ENCODE measurements at places on chromosomes 12 and 14.

DNA sequence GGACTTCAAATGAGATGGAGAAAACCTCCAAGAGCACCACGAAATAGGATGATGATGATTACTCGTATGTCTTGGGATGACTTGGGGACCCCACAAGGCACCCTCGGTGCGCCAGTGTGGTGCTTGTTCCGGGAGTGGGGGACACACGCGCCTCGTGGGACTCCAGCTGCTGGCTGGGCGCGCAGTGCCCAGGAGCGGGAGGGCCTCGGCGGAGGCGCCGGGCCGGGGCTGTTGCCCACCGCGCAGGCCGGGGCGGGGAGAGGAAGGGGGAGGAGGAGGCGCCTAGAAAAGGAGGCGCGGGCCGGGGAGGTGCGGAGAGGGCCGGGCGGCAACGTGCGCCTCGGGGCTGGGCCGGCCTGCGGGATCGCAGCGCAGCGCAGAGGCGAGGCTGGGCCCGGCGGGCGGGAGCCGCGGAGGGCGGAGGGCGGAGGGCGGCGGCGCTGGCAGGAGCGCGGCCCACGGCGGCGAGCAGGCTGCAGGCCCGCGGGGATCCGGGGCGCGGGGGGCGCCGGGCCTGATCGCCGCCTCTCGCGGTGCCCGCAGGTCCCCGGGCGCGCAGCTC, at the start of gene RFLNA:
TSS of gene RFLNA (plus strand) at position 314 of the 562 bp plus-strand sequence. CDS start 337 bp downstream, outside the sequence.
- no peak for DNase-seq

GRCh38 chr12:2891240-2892053, 756 bp downstream of the TULP3 start:
- DNase-seq: no peak

- DNase-seq: no peak
Observed at GRCh38 chr12:71195338-71195896, 37.6 kb upstream of the TSPAN8 start.

- DNase-seq: no peak
Observed at GRCh38 chr12:57072661-57073060, 5.9 kb downstream of the NEMP1 start.

DNA sequence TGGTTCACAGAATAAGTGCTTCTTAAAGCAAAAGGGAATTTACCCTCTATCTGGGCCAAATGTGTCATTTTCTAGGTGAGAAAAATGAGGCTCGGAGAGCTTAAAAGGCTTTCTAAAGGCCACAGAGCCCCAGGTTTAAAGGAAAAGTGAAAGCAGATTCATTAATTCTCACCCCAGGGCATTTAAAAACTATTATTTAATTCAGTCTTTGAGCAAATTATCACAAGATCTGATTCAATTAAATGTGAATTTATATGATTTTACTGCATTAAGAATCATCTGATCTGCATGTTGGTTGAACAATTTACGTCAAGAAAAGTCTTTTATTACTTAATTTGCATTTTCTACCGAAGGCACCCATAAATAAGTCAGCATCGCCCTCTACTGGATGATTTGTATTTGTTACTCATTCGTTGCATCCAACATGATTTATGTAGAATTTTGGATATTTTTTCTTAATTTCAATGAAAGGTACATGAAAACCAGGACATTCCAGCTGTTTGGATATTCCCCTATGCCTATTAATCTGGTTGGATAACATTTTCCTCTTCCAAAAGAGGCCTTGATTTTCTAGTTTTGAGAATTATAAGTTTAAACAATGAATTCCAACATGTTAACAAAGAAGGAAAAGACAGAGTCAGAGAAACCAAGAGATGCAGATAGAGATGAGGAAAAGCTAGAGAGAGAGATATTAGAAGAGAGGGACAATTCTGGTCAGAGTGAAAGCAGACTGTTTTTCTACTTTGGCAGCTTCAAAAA, 19.1 kb upstream of the DHRS7 start:
- DNase-seq: no peak

DNA sequence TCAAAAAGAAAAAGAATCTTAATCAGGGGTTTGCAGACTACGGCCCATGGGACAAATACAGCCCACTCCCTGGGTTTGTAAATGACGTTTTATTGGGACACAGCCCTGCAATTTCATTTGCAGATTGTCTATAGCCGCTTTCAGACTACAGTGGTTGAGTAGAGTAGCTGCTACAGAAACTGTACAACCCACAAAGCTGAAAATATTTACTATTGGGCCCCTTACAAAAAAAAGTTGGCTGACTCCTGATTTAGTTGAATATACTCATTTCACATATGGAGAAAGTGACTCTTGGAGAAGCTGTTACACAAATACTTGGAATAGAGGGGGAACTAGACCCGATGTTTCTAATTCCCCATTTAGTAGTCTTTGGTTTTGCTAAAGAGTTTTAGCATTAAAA, 162.5 kb upstream of the NOS1 start:
- no peak for DNase-seq

DNA sequence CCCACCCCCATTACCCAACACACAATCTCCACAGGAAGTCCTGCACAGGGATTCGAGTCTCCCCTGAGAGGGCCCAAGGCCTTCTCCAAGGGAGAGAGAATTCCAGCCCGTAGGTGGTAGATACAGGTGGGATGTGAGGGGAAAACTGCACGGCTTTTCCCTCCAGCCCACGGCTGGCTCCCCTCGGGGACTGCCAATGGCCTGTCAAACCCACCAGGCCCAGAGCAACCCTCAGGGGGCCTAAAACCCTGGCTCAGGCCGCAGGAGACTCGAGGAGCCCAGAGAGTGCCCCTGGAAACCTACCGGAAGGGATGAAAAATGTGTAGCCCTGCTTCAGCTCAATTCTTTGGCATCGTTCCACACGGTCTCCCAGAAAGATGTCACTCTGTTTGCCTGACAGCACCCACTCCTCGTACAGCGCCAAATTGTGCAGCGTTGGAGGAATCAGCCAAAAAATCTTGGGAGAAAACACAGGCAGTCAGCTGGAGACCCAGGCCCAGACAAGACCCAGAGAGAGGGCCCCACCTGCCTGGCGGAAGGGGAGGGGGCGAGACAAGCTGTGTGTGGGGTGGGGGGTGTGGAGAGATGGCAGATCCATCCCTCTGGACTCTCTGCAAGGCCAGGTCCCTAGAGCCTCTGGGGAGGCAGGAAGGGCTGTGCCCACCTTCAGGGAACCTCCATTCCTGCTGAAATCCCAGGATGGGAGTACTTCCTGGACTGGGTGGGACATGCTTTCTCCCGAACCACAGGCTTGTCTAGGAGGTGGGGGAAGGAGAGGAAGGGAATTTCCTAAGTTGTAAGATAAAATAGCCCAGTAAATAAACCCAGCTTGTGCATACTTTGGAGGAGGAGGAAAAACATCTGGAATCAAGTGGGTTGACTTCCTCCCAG, 48.1 kb downstream of the KDM2B start:
- DNase-seq: no peak

DNA sequence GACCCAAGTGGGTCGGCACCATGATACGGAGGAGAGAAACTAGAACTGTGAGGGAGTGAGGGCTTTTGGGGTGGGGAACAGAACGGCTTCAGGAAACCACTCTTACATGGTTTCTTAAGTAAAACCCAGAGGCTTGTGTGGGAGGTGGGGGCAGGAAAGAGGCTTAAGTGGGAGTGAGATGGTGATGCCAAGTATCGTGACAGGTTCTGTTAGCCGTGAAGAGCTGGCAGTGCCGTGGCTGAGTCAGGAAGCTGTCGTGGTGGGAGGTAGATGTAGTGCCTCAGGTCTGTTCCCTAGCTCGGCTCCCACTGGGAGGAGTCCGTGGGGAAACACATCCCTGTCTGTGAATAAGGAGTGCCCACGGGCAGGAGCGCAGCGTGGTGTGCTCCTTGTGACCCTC, 185.8 kb upstream of the FKBP4 start:
- no peak for DNase-seq

GRCh38 chr14:76085358-76085757, 66.4 kb upstream of the GPATCH2L start:
- no peak for DNase-seq

DNA sequence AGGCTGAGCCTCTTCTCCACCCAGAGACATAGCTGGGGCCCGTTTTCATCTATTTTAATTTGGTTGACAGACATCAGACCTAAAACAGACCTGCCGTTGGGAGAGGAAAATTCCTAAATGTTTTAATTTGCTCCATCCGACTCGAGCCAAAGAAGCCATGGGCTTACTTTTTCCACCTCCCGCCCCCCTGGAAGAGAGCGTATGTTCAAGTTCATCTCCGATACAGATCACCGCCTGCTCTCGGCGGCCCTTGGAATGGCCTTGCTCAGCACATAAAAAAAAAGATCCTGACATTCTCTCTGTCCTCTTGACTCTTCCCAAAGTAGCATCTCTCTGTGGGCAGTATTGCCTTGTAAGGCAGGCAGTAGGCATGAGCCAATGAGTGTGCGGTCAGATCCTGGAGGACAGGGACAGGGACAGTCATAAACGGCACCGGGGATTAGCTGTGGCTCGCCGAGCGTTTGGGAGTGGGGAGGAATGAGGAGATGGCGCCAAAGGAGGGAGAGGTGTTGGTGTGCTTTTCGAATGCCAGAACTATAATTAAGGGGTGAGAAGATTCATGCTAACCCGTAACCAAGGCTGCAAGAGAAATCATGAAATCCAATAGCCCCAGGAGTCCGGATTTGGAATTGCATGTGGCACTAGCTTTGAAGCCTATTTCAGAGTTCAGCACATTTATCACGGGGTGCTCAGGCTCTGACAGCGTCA, 47.9 kb upstream of the MEG3 start:
- no peak for DNase-seq

GRCh38 chr12:110577864-110578693, 5.0 kb downstream of the PPTC7 start:
- no peak for DNase-seq

- DNase-seq: no peak
Observed at GRCh38 chr12:128318341-128318740, 51.4 kb downstream of the TMEM132C start.

- no peak for DNase-seq
Observed at GRCh38 chr14:68260121-68260520, 440.5 kb downstream of the RAD51B start.

DNA sequence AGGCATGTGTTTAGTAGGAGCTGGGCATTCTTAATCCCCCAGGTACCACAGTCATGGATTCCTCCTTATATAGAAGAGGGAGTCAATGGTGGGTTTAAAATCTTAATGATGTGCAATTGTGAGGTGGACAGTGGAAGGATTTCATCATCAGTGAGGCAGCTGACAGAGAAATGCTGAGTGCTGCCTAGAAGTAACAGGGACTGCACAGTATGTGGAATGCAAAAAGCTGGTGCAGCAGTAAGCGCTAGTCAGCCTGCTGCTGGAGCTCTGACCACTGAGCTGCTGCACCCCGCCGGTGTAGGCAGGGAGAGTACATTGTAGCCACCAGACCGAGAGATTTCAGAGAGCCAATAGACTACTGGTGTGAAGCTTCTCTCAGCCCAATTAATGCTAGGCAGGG, 80.5 kb upstream of the DACT1 start:
- no peak for DNase-seq

GRCh38 chr12:129887101-129887500, 16.7 kb downstream of the TMEM132D start:
- no peak for DNase-seq

GRCh38 chr12:72612171-72612570, 340.0 kb downstream of the TRHDE start:
- DNase-seq: no peak

- DNase-seq: no peak
Observed at GRCh38 chr12:68200854-68201253, 24.8 kb downstream of the IL26 start.

DNA sequence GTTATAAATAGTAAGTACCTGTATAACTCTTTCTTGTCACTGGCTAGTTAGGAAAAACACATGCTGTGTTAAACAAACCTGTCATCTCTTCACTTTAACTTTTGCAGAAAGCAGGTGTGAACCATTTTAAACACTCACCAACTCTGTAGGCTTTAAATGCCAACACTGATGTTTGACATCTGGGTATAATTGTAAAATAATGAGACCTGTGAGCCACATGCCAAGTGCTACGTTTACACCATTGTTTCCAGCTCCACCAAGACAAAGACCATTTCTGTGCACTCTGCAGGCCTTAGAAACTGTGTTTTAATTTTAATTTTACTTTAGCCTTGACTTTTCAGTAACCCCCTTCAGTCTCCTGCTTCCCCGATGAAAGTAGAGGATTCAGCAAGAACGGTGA, 11.0 kb downstream of the TPH2 start:
- no peak for DNase-seq

DNA sequence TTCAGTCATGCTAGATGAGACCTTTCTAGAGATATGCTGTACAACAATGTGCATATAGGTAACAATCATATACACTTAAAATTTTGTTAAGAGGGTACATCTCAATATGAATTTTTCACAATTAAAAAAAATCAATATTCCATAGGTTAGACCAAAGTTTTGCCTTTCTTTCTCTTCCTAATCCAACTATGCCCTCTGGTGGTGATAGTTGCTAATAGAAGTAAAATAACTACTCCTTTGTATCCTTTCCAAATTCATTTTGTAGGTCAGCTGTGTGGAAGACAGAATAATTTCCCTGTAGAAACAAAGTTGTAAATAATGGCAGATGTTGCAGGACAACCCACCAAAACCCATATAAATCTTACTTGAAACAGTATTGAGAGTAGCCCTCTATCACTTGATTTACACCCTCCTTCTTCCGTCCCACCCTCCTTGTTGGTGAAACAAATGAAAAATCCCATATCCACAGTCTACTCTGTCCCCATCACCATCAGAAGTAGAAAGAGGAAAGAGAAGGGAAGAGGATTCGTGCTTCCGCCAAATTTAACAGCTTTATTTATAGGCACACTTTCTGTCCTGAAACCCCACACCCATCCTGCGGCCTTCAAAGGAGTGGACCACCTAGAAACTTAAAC, 34.2 kb upstream of the KICS2 start:
- DNase-seq: no peak

GRCh38 chr12:34398366-34398705, 376.0 kb downstream of the ALG10 start:
- no peak for DNase-seq

- no peak for DNase-seq
Observed at GRCh38 chr12:79238246-79238645, 373.7 kb downstream of the SYT1 start.

- DNase-seq: no peak
Observed at GRCh38 chr12:82746668-82747067, 60.0 kb downstream of the TMTC2 start.

- no peak for DNase-seq
Observed at GRCh38 chr12:130240831-130241590, 78.7 kb downstream of the FZD10 start.

DNA sequence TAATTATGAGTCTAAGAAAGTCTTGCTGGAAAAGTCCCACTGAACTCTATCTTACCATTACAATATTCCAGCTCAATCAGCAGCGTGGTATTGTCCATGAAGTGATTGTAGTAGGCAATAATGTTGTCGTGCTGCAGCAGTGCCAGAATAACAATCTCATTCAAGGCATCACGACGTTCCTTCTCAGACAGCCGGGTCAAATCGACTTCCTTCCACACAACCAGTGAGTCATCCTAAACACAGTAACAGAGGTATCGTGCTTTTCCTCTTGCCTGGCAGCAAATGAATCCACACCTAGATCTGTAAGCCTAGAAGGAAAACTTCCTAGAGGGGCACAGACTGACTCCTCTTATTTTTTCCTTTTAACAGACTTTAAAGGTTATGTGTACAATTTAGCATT, 2.9 kb downstream of the NEK9 start:
- DNase-seq: peak; percentile 7

All from stimulated activated CD4-positive, alpha-beta T cell treated with anti-CD3 and anti-CD28 coated beads, Interleukin-12 subunit alpha, Interleukin-12 subunit beta, amount 100 ng/mL, for 4 hours (primary cell).